ENCODE measurements at places on chromosomes 13 and 19. TPM values are rescaled to one million over a fixed set of nuclear protein-coding genes. Genes with fewer than 3 reads are reported as not detected.

DNA sequence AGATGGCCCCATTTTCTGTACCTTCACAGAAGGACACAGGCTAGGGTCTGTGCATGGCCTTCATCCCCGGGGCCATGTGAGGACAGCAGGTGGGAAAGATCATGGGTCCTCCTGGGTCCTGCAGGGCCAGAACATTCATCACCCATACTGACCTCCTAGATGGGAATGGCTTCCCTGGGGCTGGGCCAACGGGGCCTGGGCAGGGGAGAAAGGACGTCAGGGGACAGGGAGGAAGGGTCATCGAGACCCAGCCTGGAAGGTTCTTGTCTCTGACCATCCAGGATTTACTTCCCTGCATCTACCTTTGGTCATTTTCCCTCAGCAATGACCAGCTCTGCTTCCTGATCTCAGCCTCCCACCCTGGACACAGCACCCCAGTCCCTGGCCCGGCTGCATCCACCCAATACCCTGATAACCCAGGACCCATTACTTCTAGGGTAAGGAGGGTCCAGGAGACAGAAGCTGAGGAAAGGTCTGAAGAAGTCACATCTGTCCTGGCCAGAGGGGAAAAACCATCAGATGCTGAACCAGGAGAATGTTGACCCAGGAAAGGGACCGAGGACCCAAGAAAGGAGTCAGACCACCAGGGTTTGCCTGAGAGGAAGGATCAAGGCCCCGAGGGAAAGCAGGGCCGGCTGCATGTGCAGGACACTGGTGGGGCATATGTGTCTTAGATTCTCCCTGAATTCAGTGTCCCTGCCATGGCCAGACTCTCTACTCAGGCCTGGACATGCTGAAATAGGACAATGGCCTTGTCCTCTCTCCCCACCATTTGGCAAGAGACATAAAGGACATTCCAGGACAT, 7.0 kb upstream of the CEACAM7 start:
- no peak for DNase-seq

DNA sequence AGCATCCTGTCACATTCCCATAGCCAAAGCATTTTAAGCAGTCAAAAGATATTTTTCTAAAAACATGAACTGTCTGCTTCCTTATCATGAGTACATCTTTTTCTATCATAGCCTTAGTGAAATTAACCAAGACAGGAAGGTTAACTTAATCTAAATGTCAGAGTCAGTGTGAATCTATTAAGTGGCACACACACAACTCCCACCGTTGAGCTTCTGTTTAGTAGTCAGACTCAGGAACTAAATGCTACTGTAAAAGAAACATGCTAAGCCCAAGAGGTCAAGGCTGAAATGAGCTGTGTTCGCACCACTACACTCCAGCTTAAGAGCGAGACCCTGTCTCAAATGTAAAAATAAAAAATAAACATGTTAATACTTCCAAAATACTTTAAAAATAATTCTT, 7.7 kb upstream of the POU4F1 start:
- DNase-seq, result no peak

Gene ZNF837
- 1.6 TPM for total RNA-seq

DNA sequence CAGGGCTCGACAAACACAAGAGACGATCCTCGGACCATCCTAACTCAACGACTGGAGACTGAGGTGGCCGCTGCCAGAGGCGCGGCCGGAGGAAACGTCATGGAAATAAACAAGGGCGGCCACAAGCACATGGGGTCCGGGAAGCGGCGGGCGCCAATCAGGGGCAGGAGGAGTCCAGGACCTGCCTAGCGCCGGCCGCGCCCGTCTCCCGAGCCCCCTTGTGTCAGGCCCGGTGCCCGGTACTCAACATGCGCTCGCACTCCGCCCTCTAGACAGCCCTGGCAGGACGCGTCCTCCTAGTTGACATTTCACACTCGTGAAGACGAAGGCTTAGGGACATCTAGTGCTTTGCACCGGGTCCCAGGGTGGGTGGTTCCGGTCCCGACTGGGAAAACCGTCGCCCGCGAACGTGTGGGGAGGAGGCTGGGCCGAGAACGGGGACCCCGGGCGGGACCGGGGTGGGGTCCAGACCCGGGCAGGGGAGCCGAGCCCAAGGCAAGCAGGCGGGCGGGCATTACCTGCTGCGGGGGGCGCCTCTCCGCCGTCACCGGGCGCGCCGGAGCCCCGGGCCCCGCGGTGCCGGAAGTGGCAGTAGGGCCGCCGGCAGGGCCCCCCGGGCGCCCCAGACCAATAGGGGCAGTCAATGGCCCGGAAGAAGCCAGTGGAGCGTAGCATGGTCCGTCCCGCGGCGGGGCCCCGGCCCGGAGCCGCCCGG, 442 bp downstream of the REXO1 start:
- no peak for DNase-seq

GRCh38 chr19:43782689-43783231, 2.0 kb upstream of the KCNN4 start:
- no peak for DNase-seq
